ENCODE measurements at places on chromosomes 4 and X.
A peak's percentile ranks its signal among the peaks of the same experiment; 100 is the strongest.

- DNase-seq = no peak
Observed at GRCh38 chrX:55742649-55743048, 25.1 kb downstream of the RRAGB start.

DNA sequence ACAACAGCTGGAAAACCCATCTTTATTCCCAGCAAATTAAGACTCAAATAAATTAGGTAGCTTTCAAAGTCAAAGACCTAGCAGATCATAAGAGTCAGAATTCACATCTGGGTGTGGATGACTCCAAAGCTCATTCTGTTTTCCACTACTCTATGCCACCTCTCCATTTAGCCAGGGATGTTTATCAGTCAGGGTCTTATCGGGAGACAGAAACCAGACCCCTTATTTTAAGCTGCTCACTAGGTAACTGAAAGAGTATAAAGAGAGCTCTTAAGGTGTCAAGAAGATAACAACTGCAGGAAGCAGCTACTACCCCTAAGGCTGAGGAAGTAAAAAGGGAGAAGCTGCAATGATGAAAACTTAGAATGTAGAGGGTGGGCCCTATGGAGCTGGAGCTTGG lies 333.7 kb upstream of the KLF3 start:
- DNase-seq = no peak

DNA sequence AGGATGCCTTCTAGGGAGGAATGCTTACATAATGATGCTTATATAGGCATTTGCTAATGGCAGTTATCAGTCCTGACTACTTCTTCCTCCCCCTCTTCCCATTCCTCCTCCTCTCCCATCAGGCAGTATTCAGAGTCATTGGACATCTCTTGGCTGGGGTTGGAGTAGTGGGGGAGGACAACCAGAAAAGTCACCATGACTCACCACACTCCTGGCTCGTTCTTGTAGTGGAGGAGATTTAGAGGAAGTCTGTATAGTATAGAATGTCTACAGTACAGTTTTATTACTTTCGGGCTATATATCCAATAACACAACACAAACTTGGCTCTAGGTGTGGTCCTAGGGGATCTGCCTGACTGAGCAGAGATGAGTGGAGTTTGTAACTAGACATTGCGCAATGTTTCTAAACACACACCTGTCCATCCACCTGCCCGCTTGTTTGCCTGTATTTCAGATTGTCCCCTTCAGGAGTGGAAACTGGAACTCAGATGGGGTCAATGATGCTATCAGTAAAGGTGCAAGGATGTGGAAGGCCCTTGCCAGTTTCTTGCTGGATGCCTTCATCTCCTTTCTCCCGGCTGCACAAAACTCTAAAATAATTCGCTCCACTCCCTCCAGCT lies 27.9 kb upstream of the KIAA1210 start:
- DNase-seq = no peak

GRCh38 chrX:13754765-13755164 lies 20.2 kb downstream of the OFD1 start:
- DNase-seq = no peak

DNA sequence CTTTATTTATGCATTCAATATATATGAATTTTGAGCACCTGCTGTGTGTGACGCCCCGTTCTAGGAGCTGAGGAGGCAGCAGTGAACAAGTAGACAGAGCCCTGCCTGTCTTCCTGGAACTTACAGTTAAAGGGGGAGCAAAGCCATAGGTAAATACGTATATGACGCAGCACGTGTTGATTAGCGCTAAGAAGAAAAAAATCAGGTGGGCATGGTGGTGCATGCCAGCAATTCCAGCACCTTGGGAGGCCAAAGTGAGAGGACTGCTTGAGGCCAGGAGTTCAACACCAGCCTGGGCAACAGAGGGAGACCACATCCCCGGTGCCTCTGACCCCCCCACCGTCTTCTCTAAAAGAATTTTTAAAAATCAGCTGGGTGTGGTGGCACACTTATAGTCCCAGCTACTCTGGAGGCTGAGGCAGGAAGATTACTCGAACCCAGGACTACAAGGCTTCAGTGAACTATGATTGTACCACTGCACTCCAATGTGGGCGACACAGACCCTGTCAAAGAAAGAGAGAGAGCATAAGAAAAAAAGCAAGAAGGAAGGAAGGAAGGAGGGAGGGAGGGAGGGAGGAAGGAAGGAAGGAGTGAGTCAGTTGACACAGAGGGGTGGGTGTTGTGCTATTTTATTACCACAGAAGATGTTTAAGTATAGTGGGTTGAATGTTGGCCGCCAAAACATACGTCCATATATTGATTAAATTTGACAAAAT lies 5.4 kb upstream of the KIAA0232 start:
- no peak for DNase-seq

DNA sequence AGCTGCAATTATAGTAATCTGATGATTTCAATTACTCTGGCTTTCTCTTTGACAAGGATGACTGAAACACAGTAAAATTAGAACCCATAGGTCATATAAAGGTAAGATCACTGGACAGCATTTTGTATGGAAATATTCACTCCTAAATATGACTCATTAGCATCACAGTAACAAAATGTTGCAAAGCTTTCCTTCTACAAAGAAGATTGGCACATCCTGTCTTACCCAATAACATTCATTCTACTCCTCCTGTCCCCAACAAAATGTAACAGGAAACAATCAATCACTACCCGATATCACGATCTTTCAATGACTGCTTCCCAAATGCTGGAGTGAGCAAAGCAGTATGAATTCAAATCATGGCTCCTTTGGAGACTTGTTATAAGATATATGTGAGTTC lies 95.3 kb downstream of the FANCB start:
- no peak for DNase-seq

GRCh38 chr4:94534401-94535312 lies 82.9 kb downstream of the PDLIM5 start:
- no peak for DNase-seq

GRCh38 chrX:40108162-40108958 lies 10.6 kb upstream of the BCOR start:
- DNase-seq = no peak

- DNase-seq = no peak
Observed at GRCh38 chr4:15392053-15392805, 35.6 kb upstream of the C1QTNF7 start.

- DNase-seq = no peak
Observed at GRCh38 chr4:173752610-173753230, 222.7 kb upstream of the HAND2 start.

- no peak for DNase-seq
Observed at GRCh38 chr4:48352793-48353192, 11.5 kb downstream of the SLAIN2 start.

DNA sequence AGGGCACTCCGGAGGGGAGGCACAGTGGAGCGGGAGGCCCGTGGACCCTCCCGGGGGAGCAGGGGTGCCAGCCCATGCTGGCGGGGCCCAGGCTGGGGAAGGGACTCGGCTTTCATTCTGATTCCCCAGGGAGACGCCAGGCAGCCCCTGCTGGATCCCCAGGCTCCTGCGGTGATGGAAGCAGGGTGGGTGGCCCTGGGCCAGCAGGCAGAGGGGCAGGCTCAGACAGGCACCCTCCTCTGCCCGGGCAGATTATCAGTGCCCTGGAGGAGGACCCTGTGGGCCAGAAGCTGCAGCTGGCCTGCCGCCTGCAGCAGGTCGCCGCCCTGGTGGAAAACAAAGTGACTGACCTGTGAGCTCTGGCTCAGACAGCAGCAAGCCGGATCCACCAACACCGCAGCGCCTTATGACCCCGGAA lies 2.1 kb upstream of the SRPK3 start:
- DNase-seq = no peak

DNA sequence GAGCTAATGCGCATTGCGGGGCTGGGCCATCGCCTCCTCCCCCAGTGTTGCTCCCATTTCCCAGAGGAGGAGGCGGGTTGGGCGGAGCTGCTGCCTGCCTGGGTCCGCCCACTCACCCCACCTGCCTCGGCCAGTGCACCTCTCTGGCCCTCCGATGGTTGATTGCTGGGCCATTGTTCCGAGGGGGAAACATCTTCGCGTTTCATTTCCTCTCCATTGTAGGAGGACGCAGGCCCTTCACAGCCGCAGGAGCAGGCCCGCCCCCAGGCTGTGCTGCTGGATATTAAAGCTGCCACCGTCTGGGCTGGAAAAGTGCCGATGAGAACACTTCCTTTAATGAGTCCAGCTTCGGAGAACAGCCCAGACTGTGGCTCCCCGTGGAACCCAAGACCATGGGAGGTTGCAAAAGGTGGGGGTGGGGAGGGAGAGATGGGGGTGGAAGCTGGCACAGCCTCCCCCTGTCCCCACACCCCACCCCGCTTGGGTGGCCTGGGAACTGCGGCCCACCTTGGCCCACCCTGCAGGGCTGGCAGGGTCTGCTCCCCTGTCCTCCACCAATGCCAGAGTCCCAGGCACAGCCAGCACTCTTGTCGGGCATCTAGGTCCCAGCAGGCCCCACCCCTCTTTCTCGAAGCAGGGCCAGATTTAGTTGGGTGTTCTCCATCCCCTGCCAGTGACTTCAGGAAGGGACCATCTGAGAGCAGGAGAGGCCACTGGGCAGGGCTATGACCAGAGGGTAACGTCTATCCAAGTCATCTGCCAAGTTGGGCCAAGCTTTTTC lies 96.6 kb downstream of the ADRA2C start:
- DNase-seq = no peak

DNA sequence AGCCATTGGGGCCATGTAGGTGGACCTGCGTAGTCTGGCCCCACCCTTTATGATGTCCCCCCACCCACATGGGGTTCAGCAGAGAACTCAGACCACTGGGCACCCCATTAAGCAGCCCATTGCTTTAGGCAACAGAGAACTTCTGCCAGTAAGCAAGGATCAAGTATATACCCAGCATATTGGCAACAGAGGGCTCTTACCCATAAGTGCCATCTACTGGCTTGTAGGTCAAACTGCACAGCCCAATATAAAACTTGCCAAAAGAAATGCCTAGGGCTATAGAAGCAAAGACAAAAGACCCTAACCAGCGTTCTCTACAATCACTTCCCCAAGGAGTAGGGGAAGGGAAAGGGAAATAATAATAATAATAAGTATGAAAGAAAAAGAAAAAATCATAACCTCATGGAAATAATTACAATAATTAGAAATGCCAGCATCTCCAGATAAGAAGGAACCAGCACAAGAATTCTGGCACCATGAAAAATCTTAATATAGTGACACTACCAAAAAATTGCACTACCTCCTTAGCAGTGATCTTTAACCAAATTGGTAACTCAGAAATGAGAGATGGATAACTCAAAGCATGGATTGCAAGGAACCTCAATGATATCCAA lies 1090.7 kb downstream of the FAT4 start:
- no peak for DNase-seq

DNA sequence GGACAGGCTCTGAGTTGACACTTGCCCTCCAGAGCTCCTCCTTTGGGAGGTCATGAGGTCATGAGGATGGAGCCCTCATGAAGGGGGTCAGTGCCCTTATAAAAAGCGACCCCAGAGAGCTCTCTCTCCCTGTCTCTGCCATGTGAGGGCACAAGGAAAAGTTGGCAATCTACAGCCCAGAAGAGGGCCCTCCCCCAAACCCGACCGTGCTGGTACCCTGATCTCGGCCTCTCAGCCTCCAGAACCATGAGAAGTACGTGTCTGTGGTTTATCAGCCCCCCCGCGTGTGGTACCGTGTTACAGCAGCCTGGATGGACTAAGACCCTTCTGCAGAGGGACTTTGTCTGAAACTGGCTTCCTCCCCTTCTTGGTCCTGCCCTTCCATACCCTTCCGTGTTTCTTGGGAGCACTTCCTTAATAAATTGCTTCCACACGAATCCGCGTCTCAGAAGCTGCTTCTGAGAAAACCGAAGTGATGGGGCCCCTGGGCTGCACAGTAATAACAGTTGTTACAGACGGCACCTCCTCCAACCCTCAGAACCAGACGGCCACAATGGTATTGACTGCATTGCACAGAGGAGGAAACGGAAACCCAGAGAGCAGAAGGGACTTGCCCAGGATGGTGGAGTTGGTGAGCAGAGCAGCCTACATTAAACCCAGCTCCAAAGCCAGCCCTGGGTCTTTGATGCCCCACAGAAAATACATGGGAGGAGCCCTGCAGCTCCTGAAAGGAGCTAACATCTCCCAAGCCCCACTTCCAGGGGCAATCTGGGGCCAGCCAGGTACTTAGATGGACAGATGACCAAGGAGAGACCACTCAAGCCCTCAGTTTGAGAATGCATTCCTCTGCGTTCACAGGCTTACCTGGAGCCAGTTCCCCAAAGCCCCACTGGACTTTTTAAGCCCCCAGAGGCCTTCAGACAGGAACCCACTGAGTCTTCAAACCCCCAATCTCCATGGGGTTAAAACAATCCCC lies 242.7 kb downstream of the BCOR start:
- DNase-seq = peak; percentile 64

- DNase-seq = no peak
Observed at GRCh38 chr4:146143888-146144287, 31.6 kb upstream of the LSM6 start.

- no peak for DNase-seq
Observed at GRCh38 chr4:152700151-152700550, 20.4 kb upstream of the TMEM154 start.

DNA sequence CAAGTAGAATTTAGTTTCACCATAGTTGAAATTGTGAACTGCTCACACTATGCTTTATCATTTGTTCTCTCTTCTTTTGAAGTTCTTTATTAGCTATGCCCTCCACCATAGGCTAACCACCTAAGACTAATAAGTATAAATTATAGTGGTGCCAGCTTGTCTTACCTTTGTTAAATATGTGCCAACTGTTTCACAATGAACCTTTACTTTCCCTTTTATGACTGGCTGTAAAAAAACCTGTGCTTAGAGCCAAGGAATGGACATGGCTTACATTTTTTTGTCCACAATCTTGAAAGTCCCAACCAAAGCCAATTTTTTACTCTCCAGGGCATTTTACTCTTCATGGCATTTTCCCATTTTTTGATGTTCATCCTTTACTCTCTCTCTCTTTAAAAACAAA lies 123.5 kb upstream of the LEF1 start:
- no peak for DNase-seq

DNA sequence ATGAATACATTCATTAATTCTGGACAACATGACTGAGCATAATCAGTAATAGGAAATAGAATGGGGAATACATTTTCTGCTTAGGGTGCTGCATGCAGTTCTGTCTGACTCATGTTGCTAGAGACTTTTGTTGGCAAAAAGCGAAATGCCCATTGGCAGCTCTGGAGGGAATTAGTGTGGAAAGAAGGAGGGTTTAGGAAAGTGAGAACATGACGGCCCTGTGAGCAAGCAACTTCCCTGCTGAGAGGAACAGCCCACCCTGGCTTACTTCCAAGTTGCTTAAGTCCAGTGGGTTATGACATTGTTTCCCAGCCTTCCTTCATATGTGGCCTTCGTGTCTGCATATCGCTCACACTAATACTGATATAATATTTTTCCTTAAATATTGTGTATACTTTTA lies 13.8 kb downstream of the MAD2L1 start:
- DNase-seq = no peak

DNA sequence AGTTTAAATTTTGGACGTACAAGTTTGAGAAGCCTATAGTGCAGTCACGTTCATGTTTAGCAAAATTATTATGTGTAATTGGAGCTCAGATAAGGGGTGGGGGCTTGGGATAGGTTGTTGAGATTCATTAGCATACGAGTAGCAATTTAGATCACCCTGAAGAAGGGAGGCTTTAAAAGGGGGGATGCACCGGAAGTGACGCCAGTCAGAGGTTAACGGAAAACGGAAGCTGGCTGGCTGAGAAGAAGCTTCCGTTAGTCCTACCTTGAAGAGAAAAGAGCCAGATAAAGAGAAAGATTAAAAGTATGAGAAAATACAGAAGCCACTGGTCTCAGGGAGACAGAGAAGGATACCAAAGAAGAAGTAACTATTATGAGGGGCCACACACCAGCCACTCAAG lies 1.1 kb upstream of the NXT2 start:
- DNase-seq = no peak

Measured in T-helper 1 cell (primary cell).